ENCODE measurements at places on chromosomes 6 and 20.

DNA sequence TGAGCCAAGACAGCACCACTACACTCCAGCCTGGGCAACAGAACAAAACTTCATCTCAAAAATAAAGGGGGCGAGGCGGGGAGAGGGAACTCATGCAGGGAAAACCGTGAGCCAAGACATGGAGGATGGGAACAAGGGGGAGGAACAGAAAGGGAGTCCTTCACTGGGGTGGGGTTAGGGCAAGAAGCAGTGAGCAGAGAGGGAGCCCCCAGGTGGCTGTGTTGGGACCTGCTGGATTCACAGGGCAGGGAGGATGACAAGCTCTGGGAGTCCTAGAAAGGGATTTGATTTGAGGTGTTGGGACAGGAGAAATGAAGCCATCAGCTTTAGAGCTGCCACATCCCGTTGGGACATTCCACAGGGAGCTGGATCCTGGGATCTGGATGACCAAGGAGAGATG lies 90.6 kb upstream of the TOP1 start:
- no peak for DNase-seq

DNA sequence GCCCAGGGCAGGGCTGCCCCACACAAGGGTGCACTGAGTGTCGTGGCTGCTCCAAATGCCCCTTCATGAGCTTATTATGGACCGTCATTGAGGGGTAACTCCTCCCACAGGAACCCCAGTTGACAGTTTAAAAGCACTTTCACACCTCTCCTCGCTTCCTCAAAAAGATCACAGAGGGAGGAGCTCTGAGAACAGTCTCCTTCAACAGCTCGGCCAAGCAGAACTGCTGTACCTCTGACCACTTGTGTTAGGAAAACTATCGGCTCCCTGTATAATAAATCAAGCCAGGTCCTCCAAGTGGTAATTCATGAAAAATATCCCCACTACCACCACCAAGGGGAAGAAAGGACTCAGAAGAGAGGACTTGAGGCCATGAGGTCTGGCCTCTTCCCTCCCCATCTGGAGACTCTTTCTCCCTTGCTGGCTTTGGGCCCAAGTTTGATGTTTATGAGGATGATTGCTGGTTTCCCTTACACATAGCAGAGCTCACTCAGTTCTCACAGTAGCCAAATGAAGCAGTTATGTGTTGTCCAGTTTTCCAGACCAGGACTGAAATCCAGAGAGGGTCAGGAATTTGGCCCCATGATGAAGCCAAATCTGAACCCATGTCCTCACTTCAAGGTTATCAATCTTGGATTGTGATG lies 8.7 kb downstream of the SNX21 start:
- no peak for DNase-seq

- DNase-seq, result no peak
Observed at GRCh38 chr20:9401371-9401770, 113.0 kb upstream of the LAMP5 start.

- no peak for DNase-seq
Observed at GRCh38 chr6:36487698-36488097, 44.9 kb downstream of the KCTD20 start.

GRCh38 chr6:44000164-44000842 lies 126.9 kb downstream of the MRPL14 start:
- DNase-seq, result no peak

All from stimulated activated CD4-positive, alpha-beta T cell treated with anti-CD3 and anti-CD28 coated beads, TNF-alpha, amount 100 ng/mL, for 4 hours (primary cell).